Fibroblast of skin of back (primary cell): ENCODE measurements at places on chromosomes 3 and 15.

GRCh38 chr3:181868576-181869082 is 156.9 kb downstream of the SOX2 start:
- DNase-seq = no peak

DNA sequence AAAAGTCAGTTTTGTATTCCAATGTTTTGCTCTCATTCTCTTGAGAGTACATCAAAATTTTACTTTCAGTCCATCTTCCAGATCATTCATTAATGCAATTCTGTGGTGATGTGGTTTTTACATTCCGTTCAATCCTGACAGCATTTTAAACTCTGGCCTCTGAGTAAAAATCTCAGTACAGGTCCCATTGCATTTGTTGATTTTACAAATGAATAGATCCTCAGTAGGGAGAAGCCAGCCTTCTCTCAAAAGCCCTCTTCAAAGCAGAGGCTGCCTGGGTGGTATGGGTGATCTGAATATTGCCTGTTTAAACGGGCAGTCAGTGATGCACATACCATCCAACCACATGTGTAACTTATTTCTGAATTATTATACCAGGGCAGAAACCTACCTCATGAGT is 72.5 kb upstream of the TSC22D2 start:
- DNase-seq = peak; percentile 47

DNA sequence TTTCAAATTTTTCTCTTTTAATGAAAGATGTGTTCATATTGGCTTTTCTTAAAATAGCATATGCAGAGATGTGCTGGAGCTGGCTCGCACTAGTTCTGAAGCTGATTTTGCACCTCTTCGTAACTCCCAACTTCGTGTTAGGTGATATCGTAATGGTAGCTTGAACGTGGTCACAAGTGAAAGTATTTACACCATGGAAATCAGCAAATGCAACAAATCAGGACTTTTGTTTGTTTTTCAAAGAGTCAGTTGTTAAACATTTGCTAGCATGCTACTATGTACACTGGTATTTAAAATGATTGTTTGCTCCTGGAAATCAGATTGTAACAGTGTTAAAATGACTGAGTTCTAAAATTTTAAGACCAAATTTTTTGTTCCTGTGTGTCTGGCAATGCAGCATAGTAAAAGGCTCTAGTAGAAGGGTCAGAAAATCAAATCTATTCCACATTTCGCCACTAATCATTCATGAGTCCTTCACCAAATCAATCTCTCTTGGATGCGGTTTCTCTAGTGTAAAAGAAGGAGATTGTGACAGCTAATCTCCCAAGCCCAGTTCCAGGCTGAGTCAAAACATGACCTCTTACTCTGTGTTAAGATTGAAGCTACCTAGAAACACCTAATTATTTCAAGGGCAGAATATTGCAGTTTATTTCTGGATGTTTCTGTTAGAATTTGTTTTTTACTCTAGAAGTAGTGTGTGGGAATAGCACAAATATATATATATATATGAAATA is 34.3 kb upstream of the CMC1 start:
- DNase-seq = no peak

- DNase-seq = no peak
Measured at GRCh38 chr3:143450632-143451031, 331.1 kb downstream of the CHST2 start.

- DNase-seq = no peak
Measured at GRCh38 chr3:21169948-21170347, 581.1 kb downstream of the ZNF385D start.

GRCh38 chr3:190695994-190696393 is 166.5 kb downstream of the GMNC start:
- DNase-seq = no peak

DNA sequence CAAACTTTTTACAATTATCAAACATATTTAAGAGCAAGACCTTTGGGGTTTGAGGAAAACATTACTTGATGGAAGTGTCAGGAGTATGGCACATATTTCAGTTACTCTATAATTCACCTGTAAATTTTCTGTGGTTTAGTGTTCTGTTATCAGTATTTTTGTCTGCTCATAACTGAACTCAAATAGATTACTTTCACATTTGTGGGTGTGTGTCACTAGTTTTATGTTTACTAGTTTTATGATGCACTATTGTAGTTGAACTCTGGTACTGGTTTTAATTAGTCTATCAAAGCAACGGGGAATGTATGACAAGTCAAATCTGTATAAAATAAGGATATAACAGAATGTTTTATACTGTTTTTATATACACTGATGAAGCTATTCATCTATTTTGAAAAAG is 27.2 kb downstream of the OXSM start:
- no peak for DNase-seq

GRCh38 chr3:73284472-73284871 is 223.0 kb downstream of the EBLN2 start:
- DNase-seq = no peak

DNA sequence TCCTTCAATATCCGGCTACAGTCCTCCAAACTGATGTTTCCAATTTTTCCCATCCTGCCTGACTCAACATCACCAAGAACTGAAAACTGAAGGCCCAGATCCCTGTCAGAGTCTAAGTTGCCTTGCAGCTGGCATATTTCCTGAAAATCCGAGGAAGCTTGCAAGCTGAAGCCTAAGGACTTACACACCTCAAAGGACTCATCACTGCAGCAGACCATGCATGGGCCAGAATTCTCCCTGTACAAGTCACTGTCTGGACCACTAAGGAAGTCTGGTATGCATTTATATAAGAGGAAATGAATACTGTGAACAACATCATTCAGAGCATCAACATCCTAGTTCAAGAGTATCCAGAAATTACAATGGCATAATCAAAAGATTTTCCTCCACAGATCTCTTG is 548.8 kb upstream of the MDFIC2 start:
- DNase-seq = peak; percentile 91

DNA sequence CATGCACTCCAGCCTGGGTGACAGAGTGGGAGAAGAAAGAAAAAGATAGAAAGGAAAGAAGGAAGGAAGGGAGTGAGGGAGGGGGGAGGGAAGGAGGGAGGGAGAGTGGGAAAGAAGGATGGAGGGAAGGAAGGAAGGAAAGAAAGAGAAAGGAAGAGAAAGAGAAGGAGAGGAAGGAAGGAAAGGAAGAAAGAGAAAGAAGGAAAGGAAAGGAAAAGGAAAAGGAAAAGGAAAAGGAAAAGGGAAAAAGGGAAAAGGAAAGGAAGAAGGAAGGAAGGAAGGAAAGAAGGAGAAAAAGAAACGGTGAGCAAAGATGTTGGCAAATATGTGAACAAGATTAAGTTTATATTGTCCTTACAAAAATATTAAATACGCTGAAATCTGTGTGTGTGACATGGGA is 36.2 kb upstream of the TICRR start:
- DNase-seq = no peak

DNA sequence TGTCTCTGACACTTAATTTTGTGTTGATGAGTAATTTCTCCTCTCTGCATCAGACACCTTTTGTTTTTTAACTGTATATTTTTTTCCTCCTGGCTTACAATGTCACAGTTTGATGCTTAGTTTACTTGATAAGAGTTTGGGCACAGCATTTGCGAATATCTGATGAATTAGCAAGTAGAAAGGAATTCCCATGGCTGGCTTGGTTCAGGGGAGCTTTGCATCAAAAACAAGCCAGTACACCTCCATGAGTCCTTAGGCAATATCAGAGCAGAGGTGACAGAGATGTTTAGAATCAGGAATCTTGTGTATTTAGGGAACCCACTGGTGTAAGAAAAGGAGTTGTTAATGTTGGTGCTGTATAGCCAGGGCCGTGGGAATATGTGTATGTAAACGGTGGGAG is 9.3 kb downstream of the ARHGEF26 start:
- DNase-seq = no peak

DNA sequence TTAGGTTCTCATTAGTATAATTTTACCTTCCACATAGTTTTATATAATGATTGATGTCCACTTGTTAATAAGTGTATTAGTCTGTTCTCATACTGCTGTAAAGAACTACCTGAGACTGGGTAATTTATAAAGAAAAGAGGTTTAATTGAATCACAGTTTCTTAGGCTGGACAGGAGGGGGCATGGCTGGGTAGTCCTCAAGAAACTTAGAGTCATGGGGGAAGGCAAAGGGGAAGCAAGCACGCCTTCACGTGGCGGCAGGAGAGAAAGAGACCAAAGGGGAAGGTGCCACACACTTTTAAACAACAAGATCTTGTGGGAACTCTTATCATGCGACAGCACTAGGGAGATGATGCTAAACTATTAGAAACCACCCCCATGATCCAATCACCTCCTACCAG is 19.2 kb downstream of the DZIP3 start:
- no peak for DNase-seq

DNA sequence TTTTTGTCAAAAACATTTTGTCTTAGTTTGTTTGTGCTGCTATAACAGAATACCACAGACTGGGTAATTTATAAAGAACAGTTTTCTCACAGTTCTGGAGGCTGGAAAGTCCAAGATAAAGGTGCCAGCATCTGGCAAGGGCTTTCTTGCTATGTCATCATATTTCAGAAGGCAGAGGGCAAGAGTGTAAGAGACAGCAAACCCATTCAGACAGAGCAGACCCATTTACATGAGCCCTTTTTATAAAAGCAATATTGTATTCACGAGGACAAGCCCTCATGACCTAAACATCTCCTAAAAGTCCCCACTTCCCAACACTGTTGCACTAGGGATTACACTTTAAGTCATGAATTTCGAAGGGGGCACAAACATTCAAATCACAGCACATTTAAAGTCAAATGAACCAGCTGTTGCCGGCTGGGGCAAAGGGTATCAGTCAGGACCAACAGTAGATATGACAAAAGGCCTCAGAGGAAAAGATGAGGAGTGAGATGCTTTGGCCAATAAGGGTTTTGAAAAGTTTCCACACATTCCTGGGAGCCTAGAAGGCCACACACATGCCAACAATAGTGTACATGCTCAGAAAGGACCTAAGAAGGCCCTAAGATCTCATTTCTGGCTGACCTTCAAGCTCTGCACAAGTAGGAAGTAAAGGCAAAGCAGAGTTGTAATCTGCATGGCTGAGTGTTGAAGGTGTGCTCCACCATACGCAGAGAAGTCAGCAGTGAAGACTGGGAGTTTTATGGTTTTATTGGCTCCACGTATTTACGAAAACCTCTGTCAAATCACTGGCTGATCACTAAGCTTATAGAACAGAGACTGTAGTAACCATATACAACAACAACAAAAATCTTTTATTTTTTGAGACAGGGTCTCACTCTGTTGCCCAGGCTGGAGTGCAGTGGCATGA is 37.9 kb downstream of the UQCC5 start:
- DNase-seq = no peak

DNA sequence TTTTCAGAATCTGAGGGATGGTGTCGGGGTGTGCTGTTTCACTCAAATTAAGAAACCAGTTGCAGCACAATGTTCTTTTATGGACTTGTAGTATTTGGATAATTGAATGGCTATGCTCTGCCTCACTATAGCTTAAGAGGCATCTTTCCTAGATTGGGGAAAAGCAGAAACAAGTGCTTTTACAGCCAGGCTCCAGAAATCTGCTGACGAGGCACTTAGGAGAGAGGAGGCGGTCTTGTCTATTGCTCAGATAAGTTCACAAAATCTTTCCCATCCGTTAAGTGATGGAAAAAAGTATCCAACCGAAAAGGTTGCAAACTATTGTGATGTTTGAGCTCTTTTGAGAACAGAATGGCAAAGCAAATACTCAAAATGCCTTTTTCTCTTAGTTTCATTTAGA is 336.1 kb upstream of the RARB start:
- no peak for DNase-seq

DNA sequence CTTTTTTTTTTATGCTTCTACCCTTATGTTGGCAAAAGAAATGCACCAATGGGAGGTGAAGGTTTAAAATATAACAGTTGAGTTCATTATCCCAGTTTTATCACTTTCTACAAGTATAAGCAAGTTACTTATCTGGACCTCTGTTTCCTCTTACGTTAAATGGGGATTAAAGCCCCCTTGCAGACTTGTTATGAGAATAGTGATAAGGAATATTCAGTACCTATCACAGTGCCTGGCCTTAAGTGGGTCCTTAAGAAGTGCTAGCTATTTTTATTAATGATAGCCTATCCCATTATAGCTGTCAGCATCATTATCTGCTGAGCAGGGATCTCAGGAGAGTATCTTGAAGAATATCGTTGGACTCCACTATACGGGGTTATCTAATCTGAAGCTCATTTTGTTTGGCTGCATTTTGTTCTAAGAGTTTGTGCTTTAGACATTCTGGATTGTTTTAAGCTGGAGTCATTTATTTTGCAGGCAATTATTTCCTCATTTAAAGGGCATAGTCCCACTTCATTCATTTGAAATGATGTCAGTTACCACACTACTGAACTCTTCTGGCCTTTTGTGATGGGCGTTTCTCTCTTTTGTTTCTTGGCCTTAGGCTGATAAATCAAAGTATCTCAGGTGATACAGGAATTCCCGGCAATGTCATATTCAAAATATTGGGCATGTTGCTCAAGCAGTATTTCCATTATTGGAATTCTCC is 28.8 kb downstream of the RAB8B start:
- DNase-seq = peak; percentile 46

DNA sequence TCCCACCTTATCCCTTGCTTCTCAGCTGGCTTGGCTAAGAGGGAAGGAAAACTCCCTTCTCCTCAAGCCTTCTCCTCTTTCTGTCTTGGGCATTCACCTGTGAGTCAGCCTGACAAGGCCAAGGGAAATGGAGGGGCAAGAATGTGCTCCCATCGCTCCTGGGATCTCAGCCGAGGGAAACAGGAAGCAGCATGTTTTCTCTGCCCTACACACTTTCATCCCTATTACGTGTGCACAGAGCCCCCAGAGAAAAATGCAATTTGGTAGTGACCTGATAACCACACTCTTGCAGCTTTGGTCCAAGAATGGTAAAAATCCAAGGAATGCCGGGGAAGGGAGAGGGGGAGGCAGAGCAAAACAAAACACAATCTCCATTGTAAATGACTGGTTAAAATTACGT is 32.9 kb upstream of the MTMR10 start:
- DNase-seq = peak; percentile 98

- peak; percentile 12 for DNase-seq
Measured at GRCh38 chr3:60431599-60431958, 819.7 kb downstream of the FHIT start.

GRCh38 chr3:120324190-120324589 is 25.0 kb downstream of the LRRC58 start:
- DNase-seq = peak; percentile 19

GRCh38 chr3:9430733-9431132 is 33.3 kb downstream of the SETD5 start:
- DNase-seq = no peak

DNA sequence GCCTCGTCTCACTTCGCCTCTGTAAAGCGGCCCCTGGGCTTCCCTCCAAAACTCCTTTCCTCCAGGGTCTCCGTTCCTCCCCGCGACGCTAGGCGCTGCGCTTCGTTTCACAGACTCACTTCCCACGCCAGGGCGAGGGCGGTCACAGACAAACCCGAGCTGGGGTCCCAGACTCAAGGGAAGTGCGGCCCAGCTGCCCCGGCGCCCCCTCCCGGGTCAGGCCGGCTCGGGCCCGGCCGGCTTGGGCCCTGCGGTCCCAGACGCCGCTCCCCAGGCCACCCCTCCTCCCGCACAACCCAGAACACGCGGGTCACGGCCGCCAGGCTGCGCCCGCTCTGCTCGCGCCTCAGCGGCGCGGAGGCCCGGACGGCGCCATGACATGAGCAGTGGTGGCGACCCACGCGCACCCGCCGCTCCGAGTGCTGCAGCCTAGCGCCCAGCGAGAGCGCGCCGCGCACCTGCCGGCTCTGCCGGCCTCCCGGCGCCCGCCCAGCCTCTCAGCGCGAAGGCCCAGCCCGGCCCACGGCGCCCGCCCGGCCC is 547 bp downstream of the NUP210 start:
- no peak for DNase-seq

- DNase-seq = peak; percentile 61
Measured at GRCh38 chr15:75030023-75030413, 6.6 kb downstream of the PPCDC start.
